ENCODE measurements at places on chromosomes 6 and 20.

DNA sequence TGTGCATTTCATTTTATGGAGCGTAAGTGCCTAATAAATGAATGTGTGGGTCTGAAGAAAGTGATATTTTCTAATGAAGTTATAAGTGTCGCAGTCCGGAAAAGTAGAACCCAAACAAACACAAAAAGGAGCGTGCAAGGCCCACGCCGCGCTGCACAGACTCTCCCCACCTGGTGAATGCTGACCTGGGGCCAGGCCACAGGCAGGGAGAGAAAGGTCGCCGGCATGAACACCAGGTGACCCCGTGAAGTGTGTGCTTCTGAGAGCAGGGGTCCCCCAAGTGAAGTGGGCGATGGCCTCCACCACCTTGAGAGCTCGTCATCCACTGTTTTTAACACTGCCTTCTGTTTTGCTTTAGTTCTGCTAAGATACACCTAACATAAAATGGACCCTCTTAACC is 114.8 kb downstream of the MYLK4 start:
- DNase-seq: no peak

DNA sequence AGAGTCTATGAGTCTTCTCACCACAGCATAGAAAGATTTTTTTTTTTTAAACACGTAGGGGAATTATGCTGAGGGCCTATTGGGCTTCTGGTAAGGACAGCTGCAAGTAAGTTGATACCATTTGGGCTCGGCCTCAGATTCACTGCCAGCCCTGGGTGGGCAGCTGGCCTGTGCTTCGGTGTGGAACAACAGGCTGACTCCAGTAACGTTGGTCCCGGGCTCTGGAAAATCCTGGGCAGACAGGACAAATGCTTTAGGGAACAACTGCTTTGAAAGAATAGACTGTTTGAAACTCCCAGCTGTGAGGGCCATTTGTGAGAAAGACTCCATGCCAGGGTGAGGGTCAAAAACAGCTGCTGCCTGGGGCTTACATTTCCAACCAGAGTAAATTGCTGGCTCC is 366.5 kb downstream of the QKI start:
- DNase-seq: no peak

DNA sequence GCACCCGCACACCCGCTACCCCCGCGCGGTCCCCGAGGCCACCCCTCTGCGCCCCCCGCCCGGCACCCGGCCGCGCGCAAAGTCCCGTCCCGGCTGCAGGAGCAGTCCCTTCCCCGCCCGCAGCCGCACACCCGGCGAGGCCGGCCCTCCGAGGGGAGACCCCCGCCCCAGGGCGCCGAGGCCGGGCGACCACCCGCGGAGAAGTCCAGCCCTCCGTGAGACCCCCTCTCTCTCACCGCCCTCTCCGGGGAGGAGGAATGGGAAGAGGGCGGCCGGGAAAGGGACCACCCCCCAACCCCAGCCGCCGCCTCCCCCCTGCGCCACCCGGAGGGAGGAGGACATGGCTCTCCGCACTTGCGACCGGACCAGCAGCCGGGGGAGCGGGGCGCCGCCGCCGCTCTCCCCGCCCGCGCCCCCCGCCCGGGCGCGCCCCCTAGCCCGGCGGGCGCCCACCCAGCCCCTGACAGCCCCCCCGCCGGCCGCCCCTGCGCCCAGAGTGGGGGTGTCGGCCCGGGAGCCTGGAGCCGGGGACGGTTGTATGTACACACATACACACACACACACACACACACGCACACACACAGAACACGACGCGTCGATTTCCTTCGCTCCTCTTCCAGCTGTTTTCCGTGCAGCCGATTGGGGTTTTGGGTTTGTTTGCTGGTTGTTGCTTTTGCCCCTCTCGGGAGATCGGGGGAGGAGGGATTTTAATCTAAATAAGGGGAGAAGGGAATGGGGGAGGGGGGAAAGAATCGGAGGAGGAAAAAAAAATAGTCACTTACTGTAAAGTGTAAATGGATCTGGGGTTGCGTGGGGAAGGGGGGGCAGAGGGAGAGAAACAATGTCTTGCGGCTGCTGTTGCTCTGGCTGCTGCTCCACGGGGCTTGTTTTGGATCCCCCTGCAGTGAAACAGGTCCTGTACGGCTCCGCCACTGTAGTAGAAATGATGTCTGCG is at the start of gene ATXN1:
ATXN1 (minus strand) TSS at position 945 of the 955 bp plus-strand sequence.
- no peak for DNase-seq

- DNase-seq: no peak
Observed at GRCh38 chr6:98581705-98582104, 252.7 kb upstream of the POU3F2 start.

- no peak for DNase-seq
Observed at GRCh38 chr6:36862848-36863382, 11.7 kb downstream of the PPIL1 start.

GRCh38 chr6:41717392-41717736 is 18.0 kb downstream of the TFEB start:
- DNase-seq: no peak

- DNase-seq: no peak
Observed at GRCh38 chr6:111377558-111378120, 105.4 kb downstream of the REV3L start.

DNA sequence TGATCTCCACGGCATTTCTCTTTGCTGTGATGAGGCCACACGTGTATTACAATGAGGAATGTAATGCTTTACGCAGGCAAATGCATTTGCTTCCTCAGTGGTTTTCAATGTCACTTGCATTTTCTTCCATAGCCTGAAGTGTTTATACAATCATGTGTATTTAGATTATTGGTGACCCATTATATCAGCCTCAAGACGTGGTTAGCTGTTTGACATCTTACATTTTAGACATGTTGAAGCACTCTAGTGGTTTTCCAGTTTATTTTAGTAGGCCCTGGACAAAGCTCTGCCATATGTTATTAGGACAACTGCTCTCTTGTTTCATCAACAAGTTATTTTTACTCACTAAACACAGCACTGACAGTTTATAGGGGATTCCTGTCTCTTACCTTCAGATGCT is 200.4 kb downstream of the UTRN start:
- DNase-seq: no peak

- no peak for DNase-seq
Observed at GRCh38 chr6:161228921-161229591, 44.8 kb downstream of the AGPAT4 start.

- no peak for DNase-seq
Observed at GRCh38 chr6:42135722-42136121, 6.7 kb downstream of the C6orf132 start.

GRCh38 chr6:135801755-135802465 is 49.6 kb upstream of the PDE7B start:
- no peak for DNase-seq

- DNase-seq: no peak
Observed at GRCh38 chr20:1851396-1851795, 43.8 kb upstream of the SIRPA start.

DNA sequence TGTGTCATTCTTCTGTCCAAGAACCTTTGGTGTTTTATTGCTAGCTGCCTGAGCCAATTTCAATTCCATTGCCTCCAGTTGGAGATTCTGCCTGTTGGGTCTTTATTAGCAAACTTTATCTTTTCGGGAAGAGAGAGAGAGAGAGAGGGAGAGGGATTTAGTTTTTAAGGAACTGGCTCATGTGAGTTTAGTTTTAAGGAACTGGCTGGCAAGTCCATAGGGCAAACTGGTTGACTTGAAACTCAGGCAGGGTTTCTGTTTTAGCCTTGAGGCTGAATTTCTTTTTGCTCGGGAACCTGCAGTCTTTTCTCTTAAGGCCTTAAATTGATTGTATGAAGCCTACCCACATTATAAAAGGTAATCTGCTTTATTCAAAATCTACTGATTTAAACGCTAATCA is 23.0 kb downstream of the BCKDHB start:
- no peak for DNase-seq

- no peak for DNase-seq
Observed at GRCh38 chr6:137764464-137764863, 102.6 kb upstream of the TNFAIP3 start.

DNA sequence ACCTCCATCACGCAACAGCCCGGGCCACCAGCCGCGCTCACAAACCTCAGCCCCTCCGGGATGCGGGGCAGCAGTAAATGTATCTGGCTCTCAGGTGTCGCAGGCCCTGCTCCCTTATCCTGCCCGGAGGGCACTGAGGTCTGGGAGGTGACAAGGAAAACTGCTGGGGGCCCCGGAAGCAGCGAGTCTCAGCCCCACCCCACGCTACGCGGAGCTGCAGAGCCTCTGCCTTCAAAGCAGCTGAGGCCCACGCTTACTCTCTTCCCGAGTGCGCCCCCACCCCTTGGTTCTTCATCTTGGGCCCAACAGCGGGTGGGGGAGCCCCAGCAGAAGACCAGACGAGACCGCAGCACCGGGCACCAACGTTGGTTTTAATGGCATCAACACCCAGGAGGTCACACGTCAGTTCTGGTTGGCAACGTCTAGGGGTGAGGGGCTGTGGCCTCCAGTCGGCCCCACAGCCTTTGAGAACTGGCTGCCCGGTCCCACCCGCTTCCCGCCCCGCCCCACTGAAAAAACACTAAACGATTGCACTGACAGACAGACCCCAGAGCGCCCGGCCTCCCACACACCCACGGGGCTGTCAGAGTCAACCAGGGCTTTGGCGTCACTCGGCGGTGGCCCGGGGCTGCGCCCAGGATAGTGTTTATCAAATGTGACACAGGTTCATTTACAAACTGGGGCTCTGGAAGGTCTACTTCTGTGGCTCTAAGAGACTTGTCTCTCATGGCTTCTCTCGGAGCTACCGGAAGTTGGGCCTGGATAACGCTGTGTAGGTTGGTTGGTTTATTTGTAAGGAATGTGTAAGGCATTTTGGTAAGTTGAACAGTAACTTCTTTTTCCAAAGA is 43.7 kb downstream of the DSTN start:
- no peak for DNase-seq

Data from NCI-H2171 (cell line).